ENCODE measurements at places on chromosomes 12 and 14.

DNA sequence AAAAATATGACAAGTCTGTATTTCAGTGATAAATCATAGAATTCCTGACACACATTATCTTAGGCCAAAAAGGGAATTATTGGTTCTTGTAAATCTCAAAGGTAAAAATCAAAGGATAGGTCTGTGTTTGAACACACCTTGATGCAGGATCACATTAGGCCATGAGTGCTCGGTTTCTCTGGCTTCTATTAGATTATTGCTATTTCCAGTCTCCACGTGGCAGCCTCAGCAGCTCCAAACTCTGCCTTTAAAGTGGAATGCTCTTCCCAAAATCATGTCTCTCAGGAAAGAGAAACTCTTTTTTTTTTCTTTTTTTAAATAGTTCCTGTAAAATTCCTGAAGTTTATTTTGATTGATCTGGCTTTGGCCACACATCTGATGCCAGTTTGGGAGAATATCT, 105.6 kb upstream of the FRMD6 start:
- no peak for DNase-seq

GRCh38 chr12:113129664-113130456, 5.7 kb downstream of the RASAL1 start:
- DNase-seq, result no peak

DNA sequence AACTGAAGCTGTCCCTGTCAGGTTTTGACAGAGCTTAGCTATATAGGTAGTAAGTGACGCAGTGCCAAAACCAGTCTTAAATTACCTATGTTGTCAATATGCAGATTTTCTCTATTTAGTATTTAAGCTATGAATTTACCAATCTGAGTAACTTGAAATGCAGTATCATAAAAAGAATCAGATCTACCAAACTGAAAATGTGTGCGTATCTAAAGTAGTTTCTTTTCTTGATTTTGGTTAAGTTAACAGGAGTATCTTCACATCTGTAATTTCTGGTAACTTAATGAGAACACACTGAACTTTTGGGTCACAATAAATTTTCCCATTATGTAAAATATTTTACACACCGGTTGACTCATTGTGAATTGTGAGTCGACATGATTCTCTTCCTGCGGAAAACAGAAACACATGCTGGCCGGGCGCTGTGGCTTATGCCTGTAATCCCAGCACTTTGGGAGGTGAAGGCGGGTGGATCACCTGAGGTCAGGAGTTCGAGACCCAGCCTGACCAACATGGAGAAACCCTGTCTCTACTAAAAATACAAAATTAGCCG, 45.1 kb downstream of the TRAF3 start:
- DNase-seq, result no peak

- DNase-seq, result no peak
Measured at GRCh38 chr12:49462083-49462744, 76.6 kb upstream of the KCNH3 start.

- DNase-seq, result no peak
Measured at GRCh38 chr12:93500667-93501066, 33.4 kb downstream of the MRPL42 start.

GRCh38 chr12:114692186-114693058, 8.4 kb upstream of the TBX3 start:
- DNase-seq, result no peak

DNA sequence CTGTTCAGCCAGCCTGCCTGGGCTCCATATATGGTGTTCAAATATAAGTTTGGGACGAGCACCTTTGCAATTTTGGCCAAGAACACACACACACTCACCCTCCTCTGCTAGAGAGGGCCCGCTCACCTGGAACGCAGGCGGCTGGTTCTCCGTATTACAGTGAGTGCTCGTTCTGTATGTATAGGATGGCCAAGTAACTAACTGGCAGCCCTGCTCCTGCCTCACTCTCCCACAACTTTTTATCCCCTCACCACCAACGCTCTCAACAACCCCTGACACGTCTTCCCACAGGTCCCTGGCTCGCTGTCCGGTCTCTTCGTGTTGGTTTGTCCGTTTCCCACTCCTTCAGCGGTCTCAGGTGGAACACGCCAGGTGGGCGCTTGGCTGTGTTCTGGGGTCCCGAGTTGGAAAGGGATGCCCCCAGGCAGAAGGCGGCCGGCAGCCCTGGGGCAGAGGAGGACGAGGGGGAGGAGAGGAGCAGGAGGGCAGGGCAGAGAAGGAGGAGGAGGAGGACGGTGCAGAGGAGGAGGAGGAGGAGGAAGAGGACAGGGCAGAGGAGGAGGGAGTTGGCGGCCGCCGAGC, 398 bp upstream of the MSRB3 start:
- DNase-seq, result no peak

GRCh38 chr14:65986041-65986440, 500.1 kb upstream of the CCDC196 start:
- no peak for DNase-seq

- no peak for DNase-seq
Measured at GRCh38 chr14:91140672-91141071, 26.8 kb downstream of the DGLUCY start.

DNA sequence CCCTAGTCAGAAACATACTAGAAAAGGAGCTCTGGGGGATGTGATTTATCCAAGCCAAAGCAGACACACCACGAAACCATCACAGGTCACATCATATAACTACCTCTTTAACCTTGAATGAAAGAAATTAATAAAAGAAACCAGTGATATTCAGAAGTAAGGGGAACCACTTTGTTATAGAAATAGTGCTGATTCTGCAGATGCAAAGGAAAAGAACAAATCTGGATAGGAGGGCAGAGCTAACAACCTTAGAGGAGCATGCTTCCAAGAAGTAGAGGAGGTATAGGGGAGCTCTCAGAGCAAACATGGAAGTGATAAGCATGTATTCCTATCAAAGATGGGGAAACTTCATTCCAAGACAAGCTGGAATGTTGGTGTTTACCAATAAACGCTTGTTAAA, 117.0 kb upstream of the MDM1 start:
- DNase-seq, result no peak

GRCh38 chr12:92073094-92073493, 72.6 kb downstream of the BTG1 start:
- no peak for DNase-seq

GRCh38 chr12:69508621-69509020, 38.4 kb downstream of the FRS2 start:
- DNase-seq, result no peak

- DNase-seq, result no peak
Measured at GRCh38 chr14:102218688-102219087, 79.0 kb downstream of the WDR20 start.

GRCh38 chr12:54759751-54760150, 94.6 kb upstream of the MUCL1 start:
- peak; percentile 12 for DNase-seq

All from HL-60 (cell line).